ENCODE measurements at places on chromosomes 6 and 20.

DNA sequence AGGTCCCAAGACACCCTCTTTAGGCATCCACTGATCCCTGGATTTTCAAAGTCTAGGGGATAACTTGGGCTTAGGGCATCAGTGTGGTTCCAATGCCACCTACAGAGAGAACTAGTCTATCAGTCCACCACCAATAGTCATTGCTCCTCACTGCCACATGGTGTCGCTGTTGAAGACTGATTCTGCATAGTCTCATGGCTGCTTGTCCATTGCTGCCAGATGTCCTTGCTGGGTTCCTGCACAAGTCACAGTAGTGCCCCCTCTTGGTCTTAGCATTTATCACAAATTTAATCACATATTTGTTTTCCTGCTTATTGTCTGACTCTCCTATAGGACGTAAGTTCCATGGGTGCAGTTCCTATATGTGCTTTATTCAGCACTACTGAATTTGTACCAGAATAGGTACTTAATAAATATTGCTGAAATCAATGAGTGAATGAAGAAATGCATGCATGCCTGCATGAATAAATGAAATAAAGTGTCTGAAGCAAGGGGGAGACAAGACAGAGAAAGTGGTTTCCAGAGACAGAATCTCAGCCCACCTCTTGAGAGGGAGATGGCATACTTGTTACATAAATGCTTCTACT, 45.9 kb upstream of the RALY start:
- peak; percentile 52 for DNase-seq

- DNase-seq, result no peak
Measured at GRCh38 chr6:33772082-33772830, 16.7 kb downstream of the LEMD2 start.

- no peak for DNase-seq
Measured at GRCh38 chr6:151137542-151137941, 102.2 kb upstream of the AKAP12 start.

GRCh38 chr6:5345324-5345723, 84.0 kb downstream of the FARS2 start:
- no peak for DNase-seq

DNA sequence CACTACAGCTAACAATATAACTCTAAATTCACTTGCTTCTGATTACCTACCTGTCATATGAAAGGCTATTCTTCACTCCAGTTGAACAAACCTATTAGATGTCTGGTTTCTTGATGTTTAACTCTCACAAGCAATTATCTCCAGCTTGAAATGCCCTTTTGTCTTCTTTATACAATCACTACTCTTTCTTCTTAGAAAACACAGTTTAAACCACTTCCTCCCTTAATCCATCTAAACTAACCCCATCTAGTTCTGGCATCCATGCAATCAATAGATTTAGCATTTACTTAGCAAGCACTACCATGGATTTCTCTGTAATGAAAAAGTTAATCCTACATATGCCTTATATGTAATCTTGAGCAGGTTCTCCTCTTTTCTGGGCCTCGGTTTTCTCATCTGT, 127.3 kb downstream of the ATXN1 start:
- no peak for DNase-seq

DNA sequence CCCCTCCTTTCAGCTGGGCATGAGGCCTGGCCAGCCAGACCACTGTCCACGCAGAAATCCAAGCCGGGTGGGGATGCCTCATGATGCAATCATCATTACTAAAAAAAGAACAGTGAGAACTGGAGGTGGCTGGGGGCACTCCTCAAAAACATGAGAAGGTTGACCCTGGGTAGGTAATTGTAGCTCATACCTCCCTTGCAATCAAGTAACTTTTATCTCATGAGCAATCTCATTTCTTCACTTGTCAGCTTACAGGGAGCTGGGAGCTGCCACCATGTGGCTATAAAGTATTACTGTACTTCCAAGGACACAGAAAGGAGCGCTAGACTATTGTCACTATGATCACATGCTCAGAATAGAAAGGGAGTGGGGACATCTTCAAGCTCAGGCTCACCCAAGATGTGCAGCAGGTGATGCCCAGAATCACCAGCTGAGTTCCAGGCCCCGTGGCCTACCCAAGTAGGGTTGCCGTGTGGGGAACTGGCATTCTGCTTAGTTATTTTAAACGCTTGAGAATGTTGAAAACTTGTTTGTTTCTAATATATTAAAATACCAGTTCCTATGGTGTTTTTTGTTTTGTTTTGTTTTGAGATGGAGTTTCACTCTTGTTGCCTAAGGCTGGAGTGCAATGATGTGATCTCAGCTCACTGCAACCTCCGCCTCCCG, 3.0 kb upstream of the CDH26 start:
- DNase-seq, result no peak

GRCh38 chr20:10445758-10446157, 10.7 kb downstream of the SLX4IP start:
- DNase-seq, result no peak

- DNase-seq, result no peak
Measured at GRCh38 chr6:52317841-52318581, 33.5 kb upstream of the MCM3 start.

All from CD4-positive, alpha-beta T cell treated with Interleukin-10 for 1 hour (primary cell).